ENCODE measurements at places on chromosomes 7 and 10.
A peak's percentile ranks its signal among the peaks of the same experiment; 100 is the strongest.

GRCh38 chr7:71131256-71132126 lies 453 bp upstream of the GALNT17 start:
- DNase-seq = peak; percentile 76

DNA sequence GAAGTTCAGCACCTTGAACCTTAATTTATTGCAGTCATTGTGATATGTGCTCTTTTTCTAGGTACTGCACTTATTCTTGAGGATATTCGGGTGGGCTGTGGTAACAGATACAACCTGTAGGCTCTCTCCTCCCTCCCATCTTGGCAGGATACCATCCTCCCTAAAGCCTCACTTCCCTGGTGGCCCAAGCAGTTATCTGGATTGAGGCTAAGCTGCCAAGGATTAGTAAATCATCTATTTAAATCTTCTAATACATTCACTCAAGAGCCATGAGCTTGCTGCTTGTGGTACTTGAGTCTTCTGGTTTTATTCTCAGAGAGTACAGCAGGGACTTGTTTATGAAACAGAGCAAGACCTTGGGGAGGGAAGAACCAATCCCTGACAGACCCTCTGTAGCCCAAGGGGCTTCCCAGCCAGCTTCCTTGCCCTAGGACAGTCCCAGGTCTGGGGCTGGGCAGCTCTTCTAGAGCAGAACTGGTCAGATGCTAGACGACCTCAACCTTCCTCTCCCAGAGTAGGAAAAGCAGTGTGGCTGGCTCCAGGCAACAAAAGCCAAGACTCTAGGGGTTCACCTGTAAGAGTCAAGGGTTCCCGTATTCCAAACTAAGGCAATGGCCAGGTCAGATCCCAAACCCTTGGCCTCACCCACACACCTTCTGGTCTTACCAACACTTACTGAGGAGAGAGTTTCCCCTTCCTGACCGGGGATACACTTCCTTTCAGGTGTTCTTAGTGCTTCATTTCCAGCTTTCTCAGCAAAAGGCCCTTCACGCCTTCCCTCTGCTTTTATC lies 21.3 kb downstream of the WNT8B start:
- DNase-seq = no peak

DNA sequence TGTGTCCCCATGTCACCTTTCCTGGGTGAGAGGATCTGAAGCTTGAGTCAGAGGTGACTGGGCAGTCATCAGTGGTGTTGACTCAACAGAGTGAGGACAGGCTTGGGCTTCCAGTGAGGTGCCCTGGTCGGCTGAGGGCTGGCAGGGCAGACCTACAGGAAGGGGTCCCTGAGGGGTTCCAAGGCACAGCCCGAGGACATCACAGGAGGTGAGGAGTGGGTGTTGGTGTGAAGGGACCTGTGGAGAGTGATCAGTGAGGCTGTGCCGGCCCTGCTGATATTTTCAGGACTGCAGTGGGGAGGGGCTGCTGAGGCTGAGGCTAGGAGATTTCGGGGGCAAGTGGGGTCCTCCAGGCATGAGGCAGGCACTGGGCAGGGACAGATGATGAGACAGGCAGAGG lies 545.5 kb downstream of the TCERG1L start:
- DNase-seq = no peak

DNA sequence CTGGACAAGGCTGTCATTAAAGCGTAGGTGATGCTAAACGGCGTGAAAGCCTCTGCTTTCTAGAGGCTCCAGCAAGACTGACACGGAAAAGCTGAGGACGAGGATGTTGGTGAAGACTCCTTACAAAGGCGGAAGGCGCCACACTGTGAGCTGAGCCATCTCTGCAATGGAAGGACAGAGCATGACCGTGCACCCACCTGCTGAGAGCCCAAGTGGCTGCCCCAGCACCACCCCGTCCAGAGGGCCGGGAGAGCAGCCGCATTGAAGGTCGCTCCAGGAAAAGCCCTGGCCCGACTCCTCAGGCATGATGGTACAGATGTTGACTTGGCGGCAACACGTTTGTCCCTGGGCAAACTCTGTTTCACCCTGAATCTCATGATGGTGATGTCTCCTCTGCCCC lies 492.7 kb downstream of the DNAJB6 start:
- no peak for DNase-seq

GRCh38 chr7:129721068-129721467 lies 109.5 kb downstream of the NRF1 start:
- DNase-seq = no peak

DNA sequence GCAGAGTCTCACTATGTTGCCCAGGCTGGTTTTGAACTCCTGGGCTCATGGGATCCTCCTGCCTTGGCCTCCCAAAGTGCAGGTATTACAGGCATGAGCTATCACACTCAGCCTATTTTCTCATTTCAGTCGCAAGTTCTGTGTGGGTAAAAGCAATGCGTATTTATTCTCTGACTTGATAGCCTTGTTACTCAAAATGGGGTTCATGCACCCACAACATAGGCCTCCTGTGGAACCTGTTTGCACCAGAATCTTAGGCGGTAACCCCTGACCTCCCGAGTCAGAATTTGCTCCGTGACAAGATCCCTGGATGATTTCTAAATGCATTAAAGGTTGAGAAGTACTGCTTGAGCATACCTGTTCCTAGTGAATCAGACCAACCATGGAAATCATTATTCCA lies 7.3 kb downstream of the IL2RA start:
- DNase-seq = no peak

GRCh38 chr7:87219545-87220025 lies at the start of gene TMEM243:
TSS of gene TMEM243 (minus strand) at chr7:87219732. CDS start at chr7:87219503, 229 bp downstream.
- DNase-seq = peak; percentile 86

DNA sequence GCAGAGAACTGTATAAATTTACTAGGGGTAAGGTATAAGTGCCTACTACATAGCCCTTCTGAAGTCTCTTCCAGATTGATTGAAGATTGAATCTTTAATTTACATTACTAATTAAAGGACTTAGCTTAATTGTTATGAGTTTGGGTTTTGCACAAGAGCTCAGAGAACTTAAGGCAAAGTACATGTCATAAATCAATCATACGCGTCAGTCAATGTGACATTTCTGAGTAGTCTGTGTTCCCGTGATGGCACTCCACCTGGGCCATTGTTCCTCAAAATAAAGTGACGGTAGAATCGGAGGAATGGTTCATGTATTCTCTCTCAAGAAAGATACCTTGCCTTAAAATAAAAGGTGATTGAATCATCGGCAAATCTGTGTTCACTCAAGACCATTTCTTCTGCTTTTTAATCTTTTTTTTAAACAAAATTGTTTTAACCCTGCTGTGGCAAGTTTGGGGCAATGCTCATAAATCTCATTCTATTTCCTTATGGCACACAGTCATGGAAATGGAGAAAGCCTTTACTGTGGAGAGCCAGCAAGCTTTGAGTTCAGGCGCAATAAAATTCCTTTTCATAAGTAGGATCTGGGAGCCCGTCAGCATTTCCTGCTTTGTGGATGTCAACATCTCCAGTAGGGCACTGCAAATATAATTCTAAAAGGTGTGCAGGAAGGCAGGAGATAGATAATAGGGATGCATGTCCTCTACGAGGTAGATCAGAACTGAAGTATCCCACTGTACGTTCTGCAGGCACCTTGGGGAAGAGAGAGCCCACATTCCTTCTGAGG lies 427.4 kb downstream of the GATA3 start:
- no peak for DNase-seq

DNA sequence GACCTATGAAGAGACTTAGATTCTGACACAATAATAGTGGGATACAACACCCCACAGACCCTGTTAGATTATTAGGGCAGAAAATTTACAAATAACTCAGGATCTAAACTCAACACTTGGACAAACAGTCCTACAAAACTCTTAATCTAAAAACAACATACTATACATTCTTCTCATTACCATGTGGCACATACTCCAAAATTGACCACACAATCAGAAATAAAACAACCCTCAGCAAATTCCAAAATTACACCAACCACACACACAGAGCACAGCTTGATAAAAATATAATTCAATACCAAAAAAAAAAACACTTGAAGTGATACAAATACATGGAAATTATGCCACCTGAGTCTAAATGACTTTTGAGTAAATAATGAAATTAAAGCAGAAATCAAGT lies 7.8 kb downstream of the ZNF680 start:
- DNase-seq = no peak

GRCh38 chr10:93368210-93368609 lies 113.9 kb downstream of the MYOF start:
- DNase-seq = no peak

DNA sequence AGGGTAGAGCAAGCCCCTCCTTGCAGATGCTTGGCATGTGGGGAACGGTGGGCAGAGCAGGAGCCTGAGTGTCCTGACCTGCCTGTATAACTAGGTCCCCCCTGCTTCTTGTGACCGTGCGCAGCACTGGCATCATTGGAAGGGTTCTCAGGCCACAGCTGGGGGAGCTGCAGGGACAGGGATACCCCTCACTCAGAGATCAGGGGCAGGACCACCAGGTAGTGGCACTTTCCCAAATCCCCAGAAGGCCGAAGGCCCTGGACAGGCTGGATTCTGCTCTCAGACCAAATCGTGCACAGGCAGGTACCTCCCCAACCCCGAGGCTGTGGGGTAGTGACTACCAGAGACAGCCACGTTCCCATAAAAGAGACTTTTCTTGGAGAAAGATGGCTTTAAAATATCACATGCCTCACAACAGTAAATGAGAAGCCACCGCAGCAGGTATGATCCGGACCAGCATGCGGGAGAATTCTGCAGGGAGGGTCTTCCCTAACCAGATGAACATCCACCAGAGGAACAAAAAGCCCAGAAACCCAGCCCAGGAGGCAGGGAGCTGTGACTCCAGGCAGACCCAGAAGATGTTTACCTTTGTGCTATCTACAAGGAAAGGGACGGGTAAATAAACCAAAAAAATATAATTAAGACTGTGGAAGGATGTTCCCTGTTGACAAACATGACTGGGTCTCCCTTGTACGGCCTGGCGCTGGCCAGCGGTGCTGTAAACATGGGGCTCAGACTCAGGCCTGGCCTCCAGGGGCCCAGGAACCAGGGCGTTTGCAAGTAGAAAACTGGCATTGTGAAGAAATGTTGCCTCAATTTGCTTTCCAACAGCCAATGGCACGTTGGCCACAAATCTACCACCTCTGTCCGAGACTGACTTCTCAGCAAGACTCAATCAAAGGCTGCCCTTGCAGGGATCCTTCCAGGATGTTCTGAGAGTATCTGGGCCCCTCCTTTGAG lies 180.0 kb downstream of the TNS3 start:
- DNase-seq = peak; percentile 49

DNA sequence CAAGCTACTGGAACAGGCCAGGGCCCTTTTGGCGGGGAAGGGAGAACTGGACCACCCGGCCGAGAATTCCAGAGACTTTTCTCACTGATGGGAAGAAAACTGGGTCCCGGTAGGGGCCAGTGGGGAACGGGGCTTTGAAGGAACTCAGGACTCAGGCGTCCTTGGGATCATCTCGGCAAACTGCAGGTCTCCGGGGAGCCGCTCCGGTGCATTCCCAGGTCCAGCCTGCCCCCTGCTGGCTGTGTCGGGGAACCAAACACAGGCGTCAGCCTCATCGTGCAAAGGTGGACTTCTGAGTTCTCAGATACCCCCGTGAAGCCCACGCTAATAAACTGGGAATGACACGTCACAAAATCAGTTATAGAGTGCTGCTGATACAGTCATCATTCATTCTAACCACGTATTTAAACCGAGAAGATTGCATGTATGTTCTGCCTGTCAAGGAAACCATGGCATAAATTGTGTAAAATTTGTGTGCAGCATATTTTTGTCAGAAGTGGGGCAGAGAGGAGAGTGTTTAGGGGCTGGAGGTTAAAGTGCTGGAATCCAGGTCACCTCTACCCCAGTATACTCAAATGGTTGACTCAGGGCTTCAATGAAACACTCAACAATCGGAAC lies 76.1 kb upstream of the CPXM2 start:
- DNase-seq = peak; percentile 89

DNA sequence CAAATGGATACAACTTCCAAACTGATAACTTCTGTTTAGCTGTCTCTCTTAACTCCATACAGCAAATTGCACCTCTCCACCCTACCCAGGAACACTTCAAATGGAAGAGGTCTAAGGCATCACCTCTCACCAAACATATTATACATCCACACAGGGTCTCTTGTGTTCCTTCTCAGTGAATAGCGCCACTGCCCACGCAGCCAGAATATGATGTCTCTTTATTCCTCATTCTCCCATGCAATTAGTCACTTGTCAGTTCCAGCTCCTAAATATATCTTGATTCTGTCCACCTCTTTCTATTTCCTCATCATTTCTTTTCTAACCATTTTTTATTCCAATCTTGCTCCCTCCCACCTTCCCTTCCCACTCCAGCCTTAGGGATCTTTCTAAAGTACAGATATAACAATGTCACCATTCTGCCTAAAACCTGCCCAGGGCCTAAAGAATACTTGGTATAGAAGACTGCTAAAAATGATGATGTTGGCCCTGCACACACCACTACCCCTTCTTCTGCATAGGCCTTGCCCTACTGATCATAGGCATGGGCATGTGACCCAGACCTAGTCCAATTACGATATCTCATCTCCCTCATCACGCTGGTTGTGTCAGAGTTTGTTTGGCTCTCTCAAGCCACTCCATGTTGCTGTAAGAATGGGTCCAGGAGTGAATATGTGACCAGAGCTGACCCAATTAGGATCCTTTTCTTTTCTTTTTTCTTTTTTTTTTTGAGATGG lies 5.7 kb upstream of the TSPAN14 start:
- DNase-seq = no peak

DNA sequence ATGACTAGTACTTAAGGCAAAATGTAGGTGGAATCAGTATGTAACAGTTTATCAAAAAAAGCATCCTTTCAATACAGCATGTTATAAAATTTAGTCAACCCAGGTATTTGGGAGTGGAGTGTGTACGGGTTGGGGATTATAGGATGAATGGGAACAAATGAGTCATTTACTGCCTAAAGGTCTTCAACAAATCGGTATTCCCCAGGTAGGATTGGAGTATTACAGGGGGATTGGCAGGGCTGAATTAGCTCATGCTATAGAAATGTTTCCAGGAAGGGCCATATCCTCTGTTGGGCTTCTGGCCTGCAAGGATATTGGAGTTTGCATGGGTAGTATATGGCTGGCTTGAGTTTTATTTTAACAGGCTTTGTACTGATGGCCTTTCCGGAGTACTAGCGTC lies 723.7 kb downstream of the SORCS1 start:
- no peak for DNase-seq

GRCh38 chr10:128633864-128634540 lies 507.8 kb upstream of the MKI67 start:
- DNase-seq = no peak

All from sciatic nerve (tissue), 2 donors.